ENCODE measurements at places on chromosomes 3 and 15.
A peak's percentile ranks its signal among the peaks of the same experiment; 100 is the strongest.

GRCh38 chr3:178851564-178851963 lies 220.0 kb downstream of the ZMAT3 start:
- DNase-seq: no peak

DNA sequence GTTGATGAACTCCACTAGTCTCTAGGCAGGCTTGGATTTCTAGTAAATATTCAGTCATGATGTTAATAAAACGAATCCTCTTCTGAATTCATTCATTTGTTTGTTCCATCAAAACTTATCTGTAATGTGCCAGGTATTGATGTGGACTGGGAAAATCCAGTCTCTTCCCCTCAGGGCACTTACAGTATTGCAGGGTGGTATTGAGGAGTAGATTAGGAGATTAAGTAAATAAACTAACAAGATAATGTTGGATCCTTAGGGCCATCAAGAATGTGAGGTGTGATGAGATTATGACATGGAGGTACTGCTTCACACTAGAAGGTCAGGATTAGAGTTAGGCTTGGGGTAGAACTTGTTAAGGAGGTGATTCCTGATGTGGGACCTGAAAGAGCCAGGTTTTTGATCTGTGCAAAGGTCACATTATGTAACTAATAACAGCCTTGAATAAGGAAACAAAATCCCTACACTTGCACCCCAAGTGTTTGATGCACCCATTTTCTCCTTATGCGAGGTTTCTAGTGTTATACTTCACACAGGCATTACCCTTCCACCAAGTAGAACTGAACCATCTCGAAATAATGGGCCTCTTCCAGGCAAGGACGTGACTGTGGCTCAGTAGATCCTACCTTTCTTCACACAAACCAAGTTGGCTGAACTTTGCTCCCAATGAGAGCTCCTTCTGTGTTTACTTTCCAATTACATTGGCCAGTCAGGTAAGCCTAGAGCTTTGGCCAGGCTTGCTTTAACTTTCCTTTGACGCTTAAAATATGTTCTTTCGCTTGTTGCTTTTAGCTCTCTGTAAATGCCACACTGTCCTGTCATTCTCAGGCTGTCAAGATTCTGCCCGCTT lies 16.7 kb downstream of the MCTP2 start:
- no peak for DNase-seq

DNA sequence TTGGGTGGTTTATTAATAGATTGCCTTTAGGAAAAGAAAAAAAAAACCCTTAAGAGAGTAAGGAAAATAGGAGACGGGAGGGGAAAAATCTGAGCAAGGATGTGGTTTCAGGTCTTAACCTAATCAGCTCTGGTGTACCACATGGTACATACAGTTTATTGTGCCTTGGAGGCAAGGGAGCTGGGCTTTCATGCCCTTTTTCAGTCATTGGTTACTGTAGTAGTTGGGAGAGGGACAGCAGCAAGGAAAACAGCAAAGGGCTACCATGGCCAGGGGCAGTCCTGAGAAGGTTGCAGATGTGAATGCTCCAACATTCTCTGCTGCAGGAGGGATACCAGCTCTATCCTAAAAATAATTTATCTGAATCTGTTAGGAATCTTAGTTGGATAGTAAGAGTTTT lies 5.9 kb downstream of the CMC1 start:
- no peak for DNase-seq

DNA sequence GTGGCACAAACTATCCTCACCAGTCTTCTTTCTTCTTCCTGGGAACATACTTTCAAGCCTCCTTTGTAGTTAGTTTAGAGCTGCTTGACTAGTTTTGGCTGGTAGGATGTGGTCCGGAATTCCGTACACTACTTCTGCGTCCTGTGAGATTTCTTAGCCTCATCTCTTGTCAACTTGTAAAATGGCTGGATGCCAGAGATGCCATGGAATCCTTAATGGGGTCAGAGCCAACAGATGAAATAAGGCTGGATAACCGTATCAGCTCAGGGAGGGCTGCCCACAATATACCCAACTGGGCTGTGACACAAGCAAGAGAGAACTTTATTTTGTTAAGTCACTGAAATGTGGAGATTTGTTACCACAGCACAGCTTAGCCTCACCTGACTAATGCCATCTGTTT lies 466.9 kb upstream of the MDFIC2 start:
- no peak for DNase-seq

DNA sequence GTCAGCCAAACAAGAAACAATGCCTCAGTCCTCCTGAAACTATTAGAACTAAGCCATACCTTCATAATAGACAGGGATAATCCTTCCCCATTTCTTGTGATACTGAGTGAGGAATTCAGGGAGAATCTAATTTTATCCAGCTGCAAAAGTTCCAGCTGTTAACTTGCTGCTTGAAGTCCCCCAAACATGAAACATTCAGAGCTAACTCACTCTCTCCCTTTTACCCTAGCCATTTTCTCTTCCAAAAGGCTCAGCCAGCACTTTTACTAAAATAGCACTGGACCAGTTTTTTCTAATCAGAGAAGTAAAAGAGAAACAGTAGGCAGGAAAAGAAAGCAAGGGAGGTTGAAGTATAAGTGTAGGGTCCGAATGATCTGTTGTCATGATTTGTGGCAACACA lies 268.1 kb downstream of the TAFA4 start:
- no peak for DNase-seq

GRCh38 chr15:42094512-42094963 lies at the start of gene PLA2G4D:
Gene PLA2G4D (minus strand): TSS chr15:42094562. CDS start chr15:42094459, 103 bp downstream.
- no peak for DNase-seq

GRCh38 chr3:45509038-45509767 lies 85.3 kb upstream of the LIMD1 start:
- peak; percentile 95 for DNase-seq

GRCh38 chr3:60856257-60857046 lies 394.8 kb downstream of the FHIT start:
- no peak for DNase-seq

GRCh38 chr15:54803134-54803808 lies 393.5 kb downstream of the RSL24D1 start:
- DNase-seq: peak; percentile 96

GRCh38 chr3:30793740-30794139 lies 100.7 kb downstream of the GADL1 start:
- DNase-seq: no peak

DNA sequence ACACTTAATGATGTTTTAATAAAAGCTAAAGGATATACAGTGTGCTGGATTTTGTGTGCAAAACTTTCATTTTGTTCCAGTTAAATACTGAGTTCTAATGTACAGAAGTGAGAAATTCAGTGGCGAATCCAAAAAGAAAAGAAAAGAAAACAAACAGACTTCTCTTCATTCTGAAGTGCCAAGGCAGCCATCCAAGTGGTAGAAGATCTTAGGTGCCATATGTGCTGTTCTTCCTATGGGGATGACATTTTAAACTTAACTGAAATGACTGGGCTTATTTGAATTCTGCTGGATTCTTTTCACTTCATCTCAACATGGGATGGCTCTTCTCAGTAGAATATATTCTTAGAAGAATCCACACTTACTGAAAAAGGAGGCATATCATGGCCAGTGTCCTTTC lies 416.5 kb downstream of the ROBO2 start:
- no peak for DNase-seq

DNA sequence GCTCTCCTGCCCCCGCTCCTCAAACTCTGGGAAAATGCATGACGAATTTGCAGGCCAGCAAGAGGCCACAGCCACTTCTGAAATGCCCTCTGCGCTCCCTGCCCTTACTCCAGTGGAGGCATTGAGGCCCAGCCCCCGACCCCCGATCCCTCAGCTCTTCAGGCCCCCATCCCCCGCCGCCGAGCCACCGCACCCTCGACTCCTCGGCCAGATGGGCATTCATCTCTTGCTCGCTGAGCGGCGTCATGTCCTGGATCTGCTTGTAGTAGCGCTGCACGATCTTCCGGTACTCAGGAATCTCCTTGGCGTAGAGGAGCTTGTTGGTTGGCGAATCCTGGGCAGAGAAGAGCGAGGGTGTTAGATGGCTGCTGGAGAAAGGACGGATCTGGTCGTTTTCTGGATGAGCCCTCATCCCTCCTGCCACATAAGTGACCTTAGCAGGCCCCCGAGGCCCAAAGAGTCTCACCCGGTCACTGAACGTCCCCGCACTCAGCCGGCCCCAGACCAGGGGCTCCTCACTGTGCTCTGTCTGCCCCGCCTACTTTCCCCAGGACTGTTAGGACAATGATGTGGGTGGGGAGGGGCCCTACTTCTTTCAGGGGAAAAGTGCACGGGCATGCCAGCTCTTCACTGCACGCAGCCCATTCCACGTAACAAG lies 14.0 kb downstream of the H1-8 start:
- no peak for DNase-seq

- no peak for DNase-seq
These were observed 109.2 kb downstream of the EPHB1 start for GRCh38 chr3:134904241-134904771.

GRCh38 chr3:112084980-112085705 lies 1.0 kb upstream of the C3orf52 start:
- DNase-seq: no peak

GRCh38 chr3:5051772-5052171 lies 70.3 kb upstream of the ARL8B start:
- no peak for DNase-seq

- DNase-seq: no peak
These were observed 190.3 kb upstream of the CDIN1 start for GRCh38 chr15:36389107-36389506.

- no peak for DNase-seq
These were observed 26.4 kb upstream of the MYZAP start for GRCh38 chr15:57565311-57565710.

GRCh38 chr3:70186221-70186620 lies 126.2 kb downstream of the MDFIC2 start:
- DNase-seq: no peak

DNA sequence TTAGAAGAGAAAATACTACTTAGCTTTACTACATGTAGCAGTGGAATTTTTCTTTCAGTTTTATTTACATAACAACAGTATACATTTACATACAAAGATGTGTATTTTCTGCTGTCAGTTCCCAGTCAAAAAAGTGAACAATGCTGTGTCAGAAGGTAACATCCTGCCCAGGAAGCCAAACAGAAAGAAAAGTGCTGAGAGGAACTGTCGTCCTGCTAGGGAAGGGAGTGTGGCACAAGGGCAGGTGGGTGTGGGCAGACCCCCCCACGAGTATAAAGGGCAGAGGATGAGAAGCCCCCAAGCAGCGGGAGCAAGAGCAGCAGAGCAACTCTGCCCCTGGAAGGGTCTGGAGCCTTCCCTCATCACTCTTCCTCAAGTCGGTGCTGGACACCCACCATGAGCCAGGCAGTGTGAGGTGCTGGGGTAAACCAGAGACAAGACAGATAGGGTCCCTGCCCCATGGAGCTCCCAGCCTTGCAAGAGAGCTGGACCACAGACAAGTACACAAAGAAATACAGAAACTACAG lies 39.7 kb downstream of the TBC1D2B start:
- no peak for DNase-seq

GRCh38 chr15:50257332-50257731 lies 8.2 kb downstream of the HDC start:
- DNase-seq: no peak

- no peak for DNase-seq
These were observed 191.6 kb upstream of the FAM3D start for GRCh38 chr3:58858126-58858525.

DNA sequence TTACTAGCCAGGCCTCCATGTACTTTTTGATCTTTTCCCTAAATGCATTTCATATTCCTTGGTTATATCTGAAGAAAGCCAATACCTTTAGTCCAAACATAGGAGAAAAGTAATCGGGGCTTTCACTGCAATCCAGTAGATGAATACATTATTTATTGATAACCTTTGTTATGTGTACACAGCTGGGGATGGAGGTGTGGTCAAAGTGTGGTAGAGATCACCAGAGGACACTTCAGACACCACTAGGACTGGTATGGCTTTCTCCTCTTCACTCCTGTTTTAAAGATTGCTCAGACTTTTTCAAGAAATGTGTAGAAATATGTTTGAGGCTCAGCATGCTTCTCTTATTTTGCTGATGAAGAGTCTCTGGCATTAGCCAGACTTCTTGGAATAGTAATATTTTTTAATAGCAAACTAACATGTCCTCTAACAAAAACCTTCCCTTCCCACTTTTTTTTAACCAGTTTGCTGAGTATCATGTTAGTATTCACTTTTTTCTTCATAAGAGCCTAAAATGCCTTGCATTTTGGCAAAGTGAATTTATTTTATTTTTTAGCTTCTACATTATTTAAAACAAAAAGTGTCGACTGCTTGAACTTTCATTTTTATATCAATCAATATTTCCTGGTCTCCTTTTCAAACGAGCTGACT lies 65.6 kb upstream of the MBNL1 start:
- no peak for DNase-seq

DNA sequence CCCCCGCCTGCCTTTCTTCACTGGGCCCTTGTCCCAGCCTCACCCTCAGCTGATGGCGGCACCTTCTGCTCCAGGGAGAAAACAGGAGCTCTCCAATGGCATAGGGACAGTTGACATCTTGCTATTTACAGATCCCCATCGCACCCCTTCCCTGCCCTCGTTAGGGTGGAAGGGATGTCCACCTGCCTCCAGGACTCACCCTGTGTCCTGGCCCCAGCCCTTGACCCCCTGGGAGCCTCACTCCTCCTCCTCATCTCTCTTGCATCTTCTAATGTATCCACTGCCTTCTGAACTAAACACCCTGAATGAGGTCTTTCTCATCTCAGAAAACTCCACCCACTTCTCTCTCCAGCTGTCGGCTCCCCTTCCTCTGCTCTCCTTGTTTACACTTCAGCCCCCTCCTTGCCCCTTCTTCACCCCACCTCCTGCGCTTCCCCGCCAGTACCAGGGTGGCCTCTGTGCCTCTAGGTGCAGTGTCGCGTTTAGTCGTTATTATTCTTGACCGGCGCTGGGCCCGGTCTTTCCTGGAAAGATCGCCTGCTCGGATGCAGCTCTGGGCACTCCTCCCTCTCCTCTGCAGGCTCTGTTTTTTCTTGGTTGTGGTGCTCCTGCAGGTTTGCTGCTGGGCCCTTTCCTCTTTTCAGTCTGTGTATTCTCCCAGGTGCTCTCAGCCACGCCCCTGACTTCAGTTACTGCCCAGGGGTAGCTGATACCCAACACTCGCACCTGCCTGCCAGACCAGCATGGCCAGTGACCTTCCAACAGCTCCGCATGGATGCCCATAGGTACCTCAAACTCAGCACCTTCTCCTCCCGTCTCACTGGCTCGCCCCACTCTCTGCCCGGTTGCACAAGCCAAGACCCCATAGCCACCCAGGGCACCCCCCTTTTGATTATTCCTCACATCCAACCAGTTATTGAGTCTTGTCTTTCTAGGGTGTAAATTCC lies 42.9 kb downstream of the PML start:
- DNase-seq: no peak

GRCh38 chr3:134768837-134769236 lies 26.2 kb upstream of the EPHB1 start:
- DNase-seq: no peak

Measured in HT1080 (cell line).